ENCODE measurements at places on chromosomes 4 and X.

- no peak for DNase-seq
These were observed 726.0 kb downstream of the C4orf33 start for GRCh38 chr4:129821963-129822362.

- no peak for DNase-seq
These were observed 30.8 kb upstream of the CD40LG start for GRCh38 chrX:136616987-136617685.

DNA sequence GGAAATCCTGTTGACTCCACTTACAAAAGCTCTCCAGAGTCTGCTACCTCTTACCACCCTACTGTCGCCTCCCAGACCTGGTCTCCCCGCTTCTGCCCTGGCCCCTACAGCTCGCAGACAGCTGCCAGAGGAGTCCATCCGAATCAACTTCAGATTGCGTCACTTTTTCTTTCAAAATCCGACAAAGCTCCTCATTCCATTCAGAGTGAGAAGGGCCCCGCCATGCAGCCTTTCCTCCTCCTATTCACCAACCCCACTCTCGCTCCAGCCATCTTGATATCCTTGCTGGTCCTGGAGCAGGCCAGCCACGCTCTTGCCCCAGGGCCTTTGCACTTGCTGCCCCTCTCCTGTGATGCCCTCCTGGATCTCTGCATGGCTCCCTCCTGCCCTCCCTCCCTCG is 5.2 kb upstream of the OPN1LW start:
- DNase-seq, result no peak

GRCh38 chr4:19497705-19498104 is 754.0 kb upstream of the SLIT2 start:
- DNase-seq, result no peak

GRCh38 chrX:45422216-45422925 is 221.7 kb upstream of the DIPK2B start:
- DNase-seq, result no peak

DNA sequence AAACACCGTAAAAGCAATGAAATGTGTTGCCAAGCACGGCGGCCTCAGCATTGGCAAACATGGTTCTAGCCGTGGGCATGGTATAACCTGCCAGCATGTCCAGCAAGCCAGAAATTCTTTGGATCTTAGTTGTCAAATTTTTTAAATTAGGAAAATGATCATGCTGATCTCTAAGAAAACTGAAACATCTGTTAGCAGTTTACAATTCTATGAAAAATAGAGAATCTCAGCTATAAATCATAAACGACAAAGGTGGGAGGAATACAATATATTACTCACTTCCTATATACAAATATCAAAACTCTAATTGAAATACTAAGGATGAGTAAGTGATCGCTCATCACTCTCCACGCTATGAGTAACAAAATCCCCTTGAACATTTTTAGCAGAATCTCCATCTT is 130.3 kb downstream of the ADGRA3 start:
- DNase-seq, result no peak

DNA sequence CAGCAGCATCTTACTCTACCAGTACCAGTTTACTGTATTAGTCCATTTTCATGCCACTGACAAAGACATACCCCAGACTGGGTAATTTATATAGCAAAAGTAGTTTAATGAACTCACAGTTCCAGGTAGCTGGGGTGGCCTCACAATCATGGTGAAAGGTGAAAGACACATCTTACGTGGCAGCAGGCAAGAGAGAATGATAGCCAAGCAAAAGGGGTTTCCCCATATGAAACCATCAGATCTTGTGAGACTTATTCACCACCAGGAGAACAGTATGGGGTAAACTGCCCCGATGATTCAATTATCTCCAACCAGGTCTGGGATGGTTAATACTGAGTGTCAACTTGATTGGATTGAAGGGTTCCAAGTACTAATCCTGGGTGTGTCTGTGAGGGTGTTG is 69.3 kb downstream of the YIPF6 start:
- DNase-seq, result no peak

DNA sequence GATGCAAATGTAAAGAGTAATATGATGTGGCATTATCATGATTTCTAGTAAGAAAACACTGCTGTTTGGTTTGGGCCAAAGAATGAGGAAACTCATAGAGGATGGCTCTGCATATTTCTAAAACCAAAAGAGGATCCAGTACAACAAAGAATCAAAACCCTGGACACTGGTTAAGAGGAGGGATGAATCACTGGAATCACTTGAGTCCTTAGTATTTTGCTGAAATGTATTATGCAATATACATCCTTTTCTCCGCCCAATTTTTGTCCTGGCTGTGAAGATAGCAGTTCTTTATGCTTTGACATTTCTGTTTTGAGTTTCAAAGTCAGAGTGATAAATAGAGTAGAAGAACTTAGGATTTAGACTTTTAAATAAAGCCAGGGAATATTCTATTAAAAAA is 345.9 kb downstream of the PACRGL start:
- DNase-seq, result no peak

- DNase-seq, result peak; percentile 26
These were observed at the start of gene FAM47E for GRCh38 chr4:76251441-76252270. Gene FAM47E, plus strand, starts transcription at chr4:76251721. Its CDS starts 26 bp downstream, at chr4:76251747.

DNA sequence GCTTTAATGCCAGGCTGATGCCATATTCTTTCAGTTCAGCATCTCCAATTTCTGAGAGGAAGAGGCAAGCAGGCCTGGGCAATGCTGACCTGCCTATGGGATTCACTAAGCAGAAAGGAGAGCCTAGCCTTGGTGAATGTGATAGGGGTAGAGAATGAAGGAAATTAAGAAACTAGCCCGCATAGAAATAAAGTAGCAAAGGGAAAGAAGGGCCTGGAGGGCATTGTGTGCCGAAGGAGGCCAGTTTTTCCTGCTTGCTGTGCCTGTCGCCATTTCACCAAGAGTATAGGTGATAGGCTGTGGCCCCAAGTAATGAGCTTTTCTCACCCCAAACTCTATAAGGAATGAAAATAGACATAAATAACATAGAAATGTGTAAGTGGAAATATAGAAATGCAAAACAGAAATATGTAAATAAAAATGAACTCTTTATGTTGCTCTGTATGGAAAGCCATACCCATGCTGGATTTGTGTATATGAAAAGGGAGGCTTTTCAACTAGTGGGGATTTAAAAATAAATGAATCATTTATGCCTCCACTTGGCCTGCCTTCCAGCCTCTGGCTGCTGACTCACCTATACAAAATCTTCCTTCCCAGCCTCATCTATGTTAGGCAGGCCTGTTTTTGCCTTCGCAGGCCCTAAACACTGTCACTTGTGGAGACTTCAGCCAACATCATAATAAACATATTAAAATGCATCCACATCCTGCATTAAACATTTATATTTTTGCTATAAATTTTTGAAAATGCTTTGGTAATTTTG is 5.1 kb upstream of the OCRL start:
- DNase-seq, result no peak

Measured in NCI-H2171 (cell line).